ENCODE measurements at places on chromosomes 3 and 15.
A peak's percentile ranks its signal among the peaks of the same experiment; 100 is the strongest.

DNA sequence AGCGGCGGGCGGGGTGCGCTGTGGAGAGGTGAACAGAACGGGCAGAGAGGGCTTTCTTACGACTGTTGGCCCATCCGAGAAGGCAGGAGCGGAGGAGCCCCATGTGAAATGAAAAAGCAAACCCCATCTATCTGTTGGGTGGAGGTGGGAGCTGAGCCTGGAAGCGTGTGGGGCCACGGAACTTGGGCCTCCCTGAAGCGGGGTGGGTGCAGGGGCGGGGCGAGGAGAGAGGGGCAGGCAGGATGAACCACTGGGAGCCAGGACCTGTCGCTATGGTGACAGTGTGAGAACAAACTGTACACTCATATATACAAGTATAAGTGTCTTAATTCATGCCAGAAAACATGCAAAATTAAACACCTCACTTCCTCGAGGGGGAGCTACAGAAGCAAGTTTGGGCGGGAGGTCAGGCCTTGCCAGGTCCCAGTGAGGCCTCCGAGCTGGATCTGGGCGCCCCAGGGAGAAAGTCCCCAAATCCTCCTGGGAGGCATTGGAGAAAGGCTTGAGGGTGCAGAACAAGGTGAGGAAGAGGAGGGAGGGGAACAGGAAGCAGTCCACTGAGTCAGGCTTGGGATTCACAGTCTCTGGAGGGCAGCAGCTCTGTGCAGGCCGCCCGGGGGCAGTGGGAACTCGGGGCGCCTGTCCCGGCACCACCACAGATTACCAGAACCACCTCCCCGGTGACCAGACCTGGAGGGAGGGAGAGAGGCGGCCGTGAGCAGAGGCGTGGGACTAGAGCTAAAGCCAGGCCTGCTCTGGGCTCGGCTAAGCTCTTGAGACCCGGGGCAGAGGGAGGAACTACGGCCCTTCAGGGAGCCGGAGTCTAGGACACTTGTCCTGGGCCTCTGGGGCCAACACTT, 34.8 kb downstream of the RBPMS2 start:
- no peak for DNase-seq

- DNase-seq: peak; percentile 78
Observed at GRCh38 chr15:60804986-60805949, 326.3 kb upstream of the ICE2 start.

GRCh38 chr3:52310861-52311575, 5.1 kb upstream of the DNAH1 start:
- no peak for DNase-seq

DNA sequence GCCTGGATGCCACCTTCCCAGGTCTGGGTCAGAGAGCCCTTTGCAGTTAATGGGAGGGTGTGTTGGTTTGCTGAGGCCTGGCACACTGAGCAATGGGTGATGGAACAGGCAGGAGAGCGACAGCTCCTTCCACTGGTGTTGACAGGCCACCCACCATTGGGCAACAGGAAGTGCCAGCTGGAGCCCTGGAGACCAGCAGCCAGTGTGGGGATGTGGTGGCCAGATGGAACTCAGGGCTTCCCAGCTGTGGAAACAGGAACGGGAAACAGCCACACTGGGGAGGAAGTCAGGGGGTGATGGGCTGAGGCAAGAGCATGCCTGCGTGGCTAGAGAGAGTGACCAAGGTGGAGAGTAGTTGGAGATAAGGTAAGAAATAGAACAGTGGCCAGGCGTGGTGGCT, 9.3 kb downstream of the PSTPIP1 start:
- DNase-seq: no peak

DNA sequence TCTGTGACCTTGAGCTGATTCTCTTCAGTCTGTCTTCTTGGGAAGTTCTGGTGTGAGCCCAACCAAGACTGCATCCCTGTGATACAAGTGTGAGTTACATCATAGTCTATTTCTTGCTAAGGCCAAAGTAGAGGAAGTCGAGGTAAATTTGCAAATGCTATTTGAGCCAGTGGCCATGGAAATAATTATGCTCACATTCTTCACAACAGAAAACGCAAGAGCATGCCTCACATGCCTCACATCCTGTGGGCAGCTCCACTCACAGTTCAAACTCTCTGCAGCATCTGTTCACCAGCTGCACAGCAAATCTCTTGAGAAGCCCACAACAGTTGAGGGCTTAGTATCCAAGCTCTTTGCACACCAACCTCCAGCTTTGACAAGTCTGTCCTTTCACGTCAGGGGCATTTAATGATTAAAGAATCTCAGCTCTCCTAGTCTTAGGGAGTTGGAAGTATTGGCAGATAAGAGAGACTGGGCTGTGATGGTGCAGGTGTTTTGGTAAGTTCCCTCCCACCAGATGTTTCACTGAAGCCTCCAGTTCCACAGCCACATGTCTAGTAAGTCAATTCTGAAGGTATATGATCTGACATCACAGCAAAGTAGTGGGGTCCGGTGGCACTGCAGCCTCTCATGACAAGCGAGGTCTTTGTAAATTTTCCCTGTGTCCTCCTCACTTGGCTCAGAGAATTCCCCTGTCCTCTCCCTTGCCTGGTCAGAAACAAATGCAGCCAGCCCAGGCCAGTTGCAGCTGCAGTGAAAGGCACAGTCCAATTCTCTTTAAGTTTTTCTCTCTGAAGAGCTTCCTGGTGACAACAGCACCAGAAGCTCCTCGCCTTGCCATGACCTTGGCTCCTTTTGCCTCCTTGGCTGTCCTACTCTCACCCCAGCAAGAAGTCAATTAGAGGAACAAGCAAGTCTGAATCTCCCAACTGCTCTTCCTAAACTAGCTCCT, 166.1 kb downstream of the SSR3 start:
- no peak for DNase-seq

- no peak for DNase-seq
Observed at GRCh38 chr3:146273721-146274407, 23.0 kb upstream of the PLSCR4 start.

DNA sequence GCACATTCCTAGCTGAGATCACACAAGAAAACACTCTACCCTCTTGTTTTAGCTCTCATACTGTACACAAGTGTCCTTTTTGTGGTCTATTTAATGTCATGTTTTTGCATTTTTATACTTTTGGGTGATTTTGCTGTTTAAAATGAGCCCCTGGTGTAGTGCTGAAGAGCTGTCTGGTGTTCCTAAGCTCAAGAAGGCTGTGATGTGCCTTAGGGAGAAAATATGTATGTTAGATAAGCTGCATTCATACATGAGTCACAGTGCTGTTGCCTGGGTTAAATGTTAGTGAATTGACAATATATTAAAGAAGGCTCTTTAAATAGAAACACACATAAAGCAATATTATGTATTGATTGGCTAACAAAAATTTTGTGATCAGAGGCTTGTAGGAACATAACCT, 387.4 kb upstream of the C2CD4B start:
- DNase-seq: no peak

DNA sequence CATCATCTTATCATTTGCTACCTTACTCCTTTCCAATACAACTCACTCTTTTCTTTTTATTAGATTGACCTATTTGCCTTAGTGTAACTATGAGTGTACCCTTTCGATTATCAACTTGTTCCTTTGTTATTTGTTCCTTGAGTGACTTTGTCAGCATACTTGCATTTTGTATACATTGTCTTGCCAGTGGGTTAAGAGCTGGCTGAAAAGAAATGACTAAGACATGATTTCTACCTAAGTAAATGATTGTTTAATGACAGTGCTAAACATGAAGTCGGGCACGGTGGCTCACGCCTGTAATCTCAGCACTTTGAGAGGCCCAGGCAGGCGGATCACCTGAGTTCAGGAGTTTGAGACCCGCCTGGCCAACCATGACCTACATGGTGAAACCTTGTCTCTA, 1042.3 kb downstream of the TBL1XR1 start:
- no peak for DNase-seq

DNA sequence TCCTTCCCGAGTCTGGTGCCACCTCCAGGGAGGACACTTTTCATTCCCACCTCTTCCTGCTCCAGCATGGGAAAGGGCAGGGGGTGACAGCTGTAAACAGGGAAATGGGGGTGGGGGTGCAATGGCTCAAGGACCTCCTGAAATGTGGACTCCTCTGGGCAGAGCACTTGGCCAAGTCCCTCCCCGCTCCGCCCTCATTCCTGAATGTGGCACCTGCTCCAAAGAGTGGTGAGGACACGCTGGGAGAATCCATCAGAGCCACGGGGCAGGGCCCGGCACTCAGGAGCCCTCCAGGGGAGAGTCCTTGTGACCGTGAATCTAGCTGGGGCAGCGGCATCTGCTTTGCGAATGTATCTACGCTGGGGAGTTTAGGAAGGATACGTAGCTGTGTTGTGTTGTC, 11.1 kb upstream of the LINGO1 start:
- no peak for DNase-seq

GRCh38 chr3:20043396-20043795, 3.1 kb downstream of the KAT2B start:
- DNase-seq: no peak

DNA sequence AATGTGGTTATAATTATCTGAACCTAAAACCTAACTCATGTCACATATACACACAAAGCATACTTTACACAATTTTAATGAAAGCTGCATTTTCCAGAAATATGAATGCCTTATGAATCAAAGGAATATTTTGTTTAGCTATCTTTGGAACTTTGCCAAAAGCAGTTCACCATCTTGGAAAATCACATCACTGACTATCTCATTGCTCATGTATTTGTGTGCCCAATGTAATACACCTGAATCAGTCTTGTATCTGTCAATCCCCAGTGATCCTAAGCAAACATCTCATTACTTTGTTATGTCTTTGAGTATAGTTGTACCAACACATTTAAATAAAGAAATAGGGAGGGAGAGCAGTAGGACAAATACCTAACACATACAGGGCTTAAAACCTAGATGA, 15.6 kb upstream of the CD47 start:
- DNase-seq: no peak

GRCh38 chr3:46573701-46574100, 7.6 kb upstream of the LRRC2 start:
- no peak for DNase-seq

DNA sequence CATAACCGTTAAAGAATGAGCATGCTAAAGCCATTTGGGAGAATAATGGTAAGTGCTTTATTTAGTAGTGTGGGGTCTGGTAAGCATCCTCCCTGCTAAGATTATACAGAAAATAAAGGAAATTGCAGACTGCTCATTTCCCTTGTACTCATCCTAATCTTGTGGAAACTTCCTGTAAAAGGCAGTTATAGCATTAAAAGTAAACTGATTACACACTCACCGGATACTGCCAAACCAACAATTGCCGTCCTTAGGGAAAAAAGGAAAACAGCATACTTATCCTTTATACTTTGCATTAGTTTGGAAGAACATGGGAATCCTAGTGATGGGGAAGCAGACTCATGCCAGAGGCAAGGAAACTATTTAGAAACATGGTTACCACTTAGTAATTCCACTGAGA, 5.3 kb upstream of the SPRED1 start:
- DNase-seq: no peak

- DNase-seq: no peak
Observed at GRCh38 chr15:80669663-80670273, 25.3 kb upstream of the ABHD17C start.

DNA sequence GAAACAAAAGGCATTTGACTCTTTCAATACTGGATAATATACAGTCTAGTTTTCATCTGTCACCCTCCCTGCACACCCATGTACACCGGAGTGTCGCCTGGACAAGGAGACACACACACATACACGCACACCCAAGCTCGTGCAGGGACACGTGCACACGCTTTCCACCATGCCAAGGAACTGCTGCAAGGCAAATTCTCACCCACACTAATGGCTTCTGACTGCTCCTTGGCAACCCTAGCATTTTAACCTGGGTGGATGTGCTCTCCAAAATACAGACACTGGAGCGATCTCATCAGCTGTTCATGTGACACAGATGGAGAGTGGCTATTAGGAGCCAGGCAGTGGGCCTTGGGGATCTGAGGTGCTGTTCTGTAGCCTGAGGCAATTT, 61.6 kb downstream of the MEIS2 start:
- DNase-seq: no peak

GRCh38 chr3:46846624-46847542, 16.4 kb downstream of the MYL3 start:
- DNase-seq: no peak

- peak; percentile 25 for DNase-seq
Observed at GRCh38 chr15:89197503-89197971, 23.8 kb downstream of the RLBP1 start.

DNA sequence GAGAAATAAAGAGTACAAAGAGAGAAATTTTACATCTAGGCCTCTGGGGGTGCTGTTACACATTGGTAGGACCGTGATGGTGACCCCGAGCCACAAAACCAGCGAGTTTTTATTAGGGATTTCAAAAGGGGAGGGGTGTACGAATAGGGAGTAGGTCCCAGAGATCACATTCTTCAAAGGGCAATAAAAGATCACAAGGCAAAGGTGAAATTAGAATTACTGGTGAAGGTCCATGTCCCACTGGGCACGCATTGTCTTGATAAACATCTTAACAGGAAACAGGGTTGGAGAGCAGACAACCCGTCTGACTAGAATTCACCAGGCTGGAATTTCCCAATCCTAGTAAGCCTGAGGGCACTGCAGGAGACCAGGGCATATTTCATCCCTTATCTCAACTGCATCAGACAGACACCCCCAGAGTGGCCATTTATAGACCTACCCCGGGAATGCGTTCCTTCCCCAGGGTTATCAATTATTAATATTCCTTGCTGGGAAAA, 4.3 kb downstream of the IRAK2 start:
- no peak for DNase-seq

- DNase-seq: no peak
Observed at GRCh38 chr15:90294159-90294558, 28.7 kb downstream of the NGRN start.

- no peak for DNase-seq
Observed at GRCh38 chr15:90054618-90055097, 47.6 kb downstream of the IDH2 start.

DNA sequence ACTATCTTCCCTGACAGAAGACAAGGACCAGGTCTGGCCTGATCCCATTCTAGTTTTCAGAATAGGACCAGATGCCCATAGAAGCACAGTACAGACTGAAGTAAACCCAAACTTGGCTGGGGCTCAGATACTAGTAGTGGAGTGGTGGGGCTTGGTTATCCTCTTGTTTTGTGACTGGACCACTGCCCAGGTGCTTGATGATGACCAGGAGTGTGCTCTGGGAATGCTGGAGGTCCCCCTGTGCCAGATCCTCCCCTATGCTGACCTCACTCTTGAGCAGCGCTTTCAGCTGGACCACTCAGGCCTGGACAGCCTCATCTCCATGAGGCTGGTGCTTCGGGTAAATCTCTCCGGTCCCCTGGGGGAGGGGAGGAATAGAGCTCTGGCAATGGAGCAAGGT, 36.3 kb downstream of the ESYT3 start:
- no peak for DNase-seq

Measured in iPS DF 6.9 (cell line).